ENCODE measurements at places on chromosomes 12 and 14. TPM values are rescaled to one million over a fixed set of nuclear protein-coding genes. Genes with fewer than 3 reads are reported as not detected.

The LBHD2 gene
- 0.72 TPM for total RNA-seq

The TBX5 gene
- not detected for total RNA-seq

The TMEM263 gene
- total RNA-seq: 58.6 TPM

DNA sequence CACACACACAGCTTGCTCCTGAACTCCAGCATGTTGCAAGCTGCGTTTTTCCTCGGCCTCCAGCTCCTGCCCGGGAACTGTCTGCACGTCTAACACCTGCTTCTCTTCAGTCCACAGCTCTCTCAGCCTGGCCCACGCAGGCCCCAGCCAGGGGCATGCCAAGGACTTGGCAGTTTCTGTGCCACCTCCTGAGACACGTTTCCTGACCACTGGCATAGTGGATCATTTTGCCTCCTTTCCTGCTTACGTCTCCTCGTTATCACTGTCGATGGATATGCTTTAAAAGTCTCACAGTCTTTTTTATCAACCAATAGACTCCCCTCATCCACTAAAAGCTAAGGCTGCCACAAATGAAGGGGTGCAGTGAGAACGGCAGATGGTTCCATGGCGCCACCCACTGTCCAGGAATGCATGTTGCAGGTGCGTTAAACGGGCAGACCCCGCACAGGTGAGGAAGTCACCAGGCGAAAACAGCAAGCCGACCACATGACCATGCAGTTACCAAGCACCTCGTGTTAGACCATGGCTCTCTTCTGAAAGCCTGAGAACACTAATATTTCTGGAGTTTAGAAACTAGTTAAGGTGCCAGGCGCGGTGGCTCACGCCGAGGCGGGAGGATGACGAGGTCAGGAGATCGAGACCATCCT is 14.7 kb upstream of the TEAD4 start:
- peak; percentile 46 for DNase-seq

DNA sequence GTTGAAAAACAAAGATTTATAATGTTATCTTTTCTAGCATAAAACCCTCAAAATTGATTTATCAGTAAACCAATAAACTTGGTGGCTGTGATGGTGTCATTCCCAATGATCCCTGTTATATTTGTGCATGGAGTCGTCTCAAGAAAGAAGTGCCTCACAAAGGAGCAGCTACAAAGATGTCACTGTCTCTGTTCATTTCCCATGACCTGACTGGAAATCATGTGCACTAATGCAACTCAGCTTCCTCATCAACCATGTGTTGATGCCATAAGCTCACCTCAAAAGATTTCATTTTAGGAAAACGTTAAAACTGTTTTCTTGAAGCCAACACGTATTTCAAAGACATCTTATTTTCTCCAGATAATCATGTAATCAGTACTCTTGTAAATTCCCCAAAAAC is 28.8 kb downstream of the CLEC1A start:
- DNase-seq: no peak

GRCh38 chr12:18148961-18149360 is 59.0 kb upstream of the RERGL start:
- no peak for DNase-seq

GRCh38 chr12:76569685-76570604 is 10.4 kb upstream of the OSBPL8 start:
- DNase-seq: no peak

DNA sequence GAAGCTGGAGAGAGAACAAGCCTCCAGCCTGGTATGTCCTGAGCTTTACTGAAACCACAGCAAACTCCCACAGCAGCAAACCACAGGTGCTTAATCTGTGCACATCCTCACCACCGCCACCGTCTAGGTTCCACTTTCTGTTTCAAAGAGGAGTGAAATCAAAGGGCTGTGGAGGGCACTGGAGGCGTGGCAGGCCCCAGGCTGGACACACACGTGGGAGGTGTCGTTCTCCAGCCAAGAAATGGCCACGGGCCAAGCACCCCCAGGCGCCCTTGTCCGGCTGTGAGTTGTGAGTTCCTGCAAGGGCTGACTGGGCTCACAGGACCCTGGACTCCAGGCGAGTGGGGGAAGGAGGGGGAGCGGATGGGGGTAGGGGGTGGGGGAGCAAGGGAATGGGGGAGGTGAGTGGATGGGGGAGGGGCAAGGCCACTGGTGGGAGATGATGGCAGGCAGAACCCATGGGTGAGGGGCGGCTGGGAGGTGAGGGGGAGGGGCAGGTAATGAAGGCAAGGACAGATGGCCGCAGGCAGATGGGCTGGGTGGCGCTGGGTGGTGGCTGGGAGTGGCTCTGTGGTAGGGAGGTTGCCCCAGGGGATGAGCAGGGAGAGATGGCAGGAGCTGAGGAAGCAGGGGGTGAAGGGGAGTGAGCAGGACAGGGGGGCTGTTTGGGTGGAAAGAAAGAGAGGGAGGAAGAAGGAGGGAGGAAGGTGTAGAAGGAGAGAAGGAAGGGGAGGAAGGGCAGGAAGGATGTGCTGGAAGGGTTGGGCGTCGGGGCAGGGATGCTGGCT is 86.7 kb downstream of the NCOR2 start:
- peak; percentile 71 for DNase-seq

All from HepG2 (cell line).